ENCODE measurements at places on chromosomes 7 and 10. TPM values are rescaled to one million over a fixed set of nuclear protein-coding genes. Genes with fewer than 3 reads are reported as not detected.

The NODAL gene
- total RNA-seq, result 0.23 TPM

The MYOZ1 gene
- 0.86 TPM for total RNA-seq

The CLDN3 gene
- not detected for total RNA-seq

The LRGUK gene
- not detected for total RNA-seq

The CFAP43 gene
- 0.23 TPM for total RNA-seq

The MET gene
- total RNA-seq, result 76.1 TPM

The LRIT1 gene
- not detected for total RNA-seq

The SKIDA1 gene
- total RNA-seq, result 0.04 TPM

The AKR1C1 gene
- 24.1 TPM for total RNA-seq

The FEZF1 gene
- not detected for total RNA-seq

The VAX1 gene
- total RNA-seq, result not detected

The NAT16 gene
- not detected for total RNA-seq

The CALCR gene
- total RNA-seq, result not detected

The MGAM2 gene
- not detected for total RNA-seq

The PAX4 gene
- total RNA-seq, result not detected

The INA gene
- total RNA-seq, result under 0.01 TPM

The CREB5 gene
- 7.0 TPM for total RNA-seq

The AKR1E2 gene
- total RNA-seq, result 2.3 TPM

The KLF14 gene
- total RNA-seq, result not detected

The NXPH1 gene
- not detected for total RNA-seq

The CPA2 gene
- 0.11 TPM for total RNA-seq

The NOM1 gene
- total RNA-seq, result 8.5 TPM

The KIF20B gene
- 9.6 TPM for total RNA-seq

The LRRC27 gene
- total RNA-seq, result 1.6 TPM

The SMKR1 gene
- not detected for total RNA-seq

The HYAL4 gene
- not detected for total RNA-seq

Data from hair follicular keratinocyte (primary cell).